ENCODE measurements at places on chromosomes 2 and 18.

DNA sequence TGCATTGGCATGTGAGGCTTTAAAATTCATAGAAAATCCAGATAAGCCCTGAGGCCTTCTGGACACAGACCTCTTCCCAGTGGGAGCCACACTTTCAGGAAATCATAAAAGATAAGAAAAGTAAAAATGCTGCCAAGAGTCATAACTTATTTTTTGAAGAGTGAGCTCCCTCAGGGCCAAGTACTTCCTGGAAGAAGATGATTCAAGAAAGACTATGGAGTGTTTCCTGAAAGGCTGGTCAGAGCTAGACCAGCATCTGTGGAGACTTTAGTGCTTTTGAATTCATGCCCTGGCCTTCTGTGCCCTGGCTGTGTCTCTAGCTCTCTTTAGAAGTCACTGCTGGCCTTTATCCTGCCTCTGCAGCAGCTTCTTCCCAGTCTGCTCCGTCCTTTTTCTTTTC is 6.4 kb upstream of the XDH start:
- no peak for DNase-seq

DNA sequence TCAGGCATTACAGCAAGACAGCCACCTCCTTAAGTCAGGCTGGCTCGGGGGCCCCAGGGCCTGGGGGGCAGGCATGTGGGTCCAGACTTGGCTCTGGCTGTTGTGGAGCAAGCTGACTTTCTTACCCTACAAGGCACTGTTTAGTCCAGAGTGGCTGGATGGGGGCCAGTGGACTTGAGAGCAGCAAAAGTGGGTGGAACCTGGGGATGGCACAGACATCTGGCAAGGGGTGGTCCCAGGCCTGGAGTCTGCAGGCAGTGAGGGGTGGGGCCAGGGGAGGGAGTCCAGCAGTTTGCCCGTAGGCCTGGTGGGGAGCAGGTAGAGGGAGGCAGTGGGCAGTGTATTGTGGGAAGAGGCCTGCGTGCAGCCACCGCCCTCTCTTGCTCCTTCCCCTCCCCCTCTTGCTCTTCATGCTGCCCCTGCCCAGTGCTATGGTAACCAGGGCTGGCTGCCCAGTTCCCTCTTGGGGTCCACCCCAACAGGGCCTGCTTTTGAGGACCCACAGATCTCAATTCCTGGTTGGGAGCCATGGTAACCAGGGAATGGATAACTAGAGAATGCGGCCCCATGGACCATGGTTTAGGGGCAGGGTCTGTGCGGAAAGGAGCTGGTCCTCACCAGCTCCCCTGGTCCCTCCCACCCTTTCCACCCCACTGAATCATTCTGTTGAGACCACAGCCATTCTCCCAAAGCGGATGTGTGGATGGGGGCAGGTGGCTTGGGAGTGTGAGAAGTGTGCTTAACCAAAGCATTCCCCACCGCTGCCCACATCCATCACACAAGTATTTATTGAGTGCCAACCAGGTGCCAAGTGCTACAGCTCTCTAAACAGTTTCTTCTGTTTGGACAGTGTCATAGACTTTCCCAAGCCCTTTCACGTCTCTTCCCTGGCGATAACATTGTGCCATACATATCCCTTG is 19.3 kb downstream of the SPEG start:
- no peak for DNase-seq

GRCh38 chr2:56613920-56614319 is 430.1 kb downstream of the CCDC85A start:
- DNase-seq = no peak

- DNase-seq = no peak
Observed at GRCh38 chr2:86028766-86029381, 76.8 kb downstream of the POLR1A start.

GRCh38 chr2:219028996-219029828 is 12.1 kb downstream of the CFAP65 start:
- DNase-seq = no peak
